DMS153 (cell line): ENCODE measurements at places on chromosomes 11 and 22.

- no peak for DNase-seq
Observed at GRCh38 chr22:31286360-31287255, 5.7 kb downstream of the PIK3IP1 start.

DNA sequence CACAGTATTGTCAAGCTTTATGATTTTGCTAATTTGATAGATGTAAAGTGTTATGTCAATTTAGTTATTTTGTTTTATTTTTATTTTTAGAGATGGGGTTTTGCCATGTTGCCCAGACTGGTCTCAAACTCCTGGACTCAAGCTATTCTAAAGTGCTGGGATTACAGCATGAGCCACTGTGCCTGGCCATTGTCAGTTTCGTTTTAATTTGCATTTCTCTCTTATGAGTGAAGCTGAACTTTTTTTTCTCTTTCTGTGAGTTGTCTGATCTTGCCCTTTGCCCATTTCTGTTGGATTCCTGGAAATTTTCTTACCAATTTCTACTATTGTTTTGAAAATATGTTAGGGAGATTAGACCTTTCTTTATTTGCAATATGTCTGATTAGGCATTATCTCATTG, 15.5 kb downstream of the NEU3 start:
- DNase-seq, result no peak

DNA sequence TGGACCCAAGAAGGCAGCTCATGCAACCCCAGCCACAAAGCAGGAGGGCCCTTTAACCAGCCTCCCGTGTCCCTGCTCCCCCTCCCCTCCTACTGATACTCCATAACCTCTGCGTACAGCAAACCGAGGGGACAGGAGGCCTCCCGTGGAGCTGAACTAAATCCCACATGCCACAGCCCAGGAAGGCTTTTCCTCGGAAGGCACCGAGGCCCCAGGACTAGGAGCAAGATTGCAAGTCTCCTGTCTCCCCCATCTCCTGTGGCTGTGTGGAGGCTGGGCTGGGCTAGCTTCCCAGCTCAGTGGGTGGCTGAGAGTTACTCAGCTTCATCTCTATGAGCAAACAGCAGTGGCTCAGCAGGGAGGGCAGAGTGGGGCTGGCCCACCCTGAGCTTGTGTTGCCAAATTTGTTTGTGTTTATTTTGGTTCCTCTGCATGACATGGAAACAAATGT, 62.7 kb upstream of the NECTIN1 start:
- no peak for DNase-seq

- no peak for DNase-seq
Observed at GRCh38 chr22:21970037-21970799, 12.4 kb downstream of the TOP3B start.

GRCh38 chr11:76166314-76166713, 40.0 kb downstream of the WNT11 start:
- DNase-seq, result no peak

GRCh38 chr11:94077552-94078293, 50.9 kb upstream of the PANX1 start:
- DNase-seq, result no peak

GRCh38 chr11:116065191-116065895, 561.1 kb upstream of the CADM1 start:
- no peak for DNase-seq

- no peak for DNase-seq
Observed at GRCh38 chr22:23409976-23410375, 170.1 kb downstream of the IGLL1 start.

- no peak for DNase-seq
Observed at GRCh38 chr11:94519478-94520084, 7.3 kb downstream of the C11orf97 start.

DNA sequence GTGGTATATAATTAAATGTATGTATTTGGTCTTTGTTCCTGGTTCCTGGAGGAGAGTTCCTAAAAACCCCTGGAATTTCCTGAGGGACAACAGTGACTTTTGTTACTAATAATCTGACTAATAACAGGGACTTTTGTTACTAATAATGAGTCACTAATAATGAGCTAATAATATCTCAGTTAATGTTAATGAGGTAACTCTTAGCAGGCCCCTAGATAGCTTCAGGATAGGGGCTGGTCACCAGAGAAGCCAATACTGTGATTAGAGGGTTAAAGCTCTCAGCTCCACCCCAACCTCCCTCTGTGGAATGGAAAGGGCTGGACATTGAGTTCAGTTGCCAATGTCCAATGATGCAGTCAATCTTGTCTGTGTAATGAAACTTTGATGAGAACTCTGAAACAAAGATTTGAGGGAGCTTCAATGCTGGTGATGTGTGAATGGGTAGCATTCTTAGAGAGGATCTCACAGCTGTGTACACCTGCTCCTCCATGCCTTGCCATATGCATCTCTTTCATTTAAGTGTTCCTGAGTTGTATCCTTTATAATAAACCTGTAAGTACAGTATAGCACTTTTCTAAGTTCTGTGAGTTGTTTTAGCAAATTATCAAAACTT, 1431.4 kb upstream of the TENM4 start:
- no peak for DNase-seq

GRCh38 chr11:72008728-72009127, 10.0 kb downstream of the IL18BP start:
- no peak for DNase-seq

DNA sequence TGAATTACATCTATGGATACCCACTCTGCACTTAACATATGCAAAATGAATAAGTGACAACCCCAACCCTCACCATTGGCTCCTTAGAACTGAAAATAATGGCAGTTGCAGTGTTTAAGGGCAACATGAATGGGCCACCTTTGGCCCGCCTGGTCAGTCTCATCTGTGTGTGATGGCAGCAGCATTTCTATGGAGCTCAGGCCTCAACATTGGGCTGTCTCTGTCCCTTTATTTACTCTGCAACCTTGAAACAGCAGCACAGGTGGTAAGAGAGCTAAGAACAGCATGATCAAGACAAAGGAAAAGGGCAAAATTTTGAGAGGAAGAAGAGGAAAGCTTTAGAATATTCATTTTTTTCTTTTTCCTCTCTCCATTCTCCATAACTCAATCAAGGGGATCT, 38.3 kb upstream of the TMEM135 start:
- no peak for DNase-seq
